ELR (cell line): ENCODE measurements at places on chromosomes 5 and 9.

DNA sequence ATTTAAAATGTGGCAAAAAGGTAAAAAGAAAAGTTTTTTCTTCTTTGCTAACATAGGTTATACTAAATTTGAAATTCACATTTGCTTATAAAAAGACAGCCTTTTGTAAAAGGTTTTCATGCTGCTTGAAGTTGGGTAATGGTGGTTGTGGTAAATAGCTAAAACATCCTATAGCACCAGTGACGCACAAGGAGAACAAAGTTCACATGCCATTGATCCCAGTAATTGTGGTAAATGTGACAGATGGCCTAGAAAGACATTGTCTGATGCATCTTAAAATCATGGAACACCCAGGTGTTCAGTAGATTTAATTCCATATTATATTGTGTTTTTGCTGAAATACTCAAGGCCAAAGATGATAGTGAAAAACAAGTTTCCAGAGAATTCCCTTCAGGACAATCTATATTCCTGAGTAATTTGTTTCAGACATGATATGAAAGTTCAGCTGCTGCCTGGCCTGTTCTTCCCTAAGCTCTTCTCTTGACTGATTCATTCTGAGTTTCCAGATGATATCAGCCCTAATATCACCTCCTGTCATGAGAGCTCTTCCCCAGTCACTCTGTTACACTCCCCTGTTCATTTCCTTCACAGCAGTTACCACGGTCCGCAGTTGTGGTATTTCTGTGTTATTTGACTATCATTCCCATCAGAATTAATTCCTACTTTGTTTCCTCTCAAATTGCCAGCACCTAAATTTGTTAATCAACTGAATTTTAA lies 4.6 kb upstream of the FBXL17 start:
- peak; percentile 91 for DNase-seq

GRCh38 chr5:4480528-4481349 lies 659.4 kb upstream of the ADAMTS16 start:
- no peak for DNase-seq

GRCh38 chr5:148687427-148687826 lies 33.1 kb upstream of the HTR4 start:
- peak; percentile 71 for DNase-seq

DNA sequence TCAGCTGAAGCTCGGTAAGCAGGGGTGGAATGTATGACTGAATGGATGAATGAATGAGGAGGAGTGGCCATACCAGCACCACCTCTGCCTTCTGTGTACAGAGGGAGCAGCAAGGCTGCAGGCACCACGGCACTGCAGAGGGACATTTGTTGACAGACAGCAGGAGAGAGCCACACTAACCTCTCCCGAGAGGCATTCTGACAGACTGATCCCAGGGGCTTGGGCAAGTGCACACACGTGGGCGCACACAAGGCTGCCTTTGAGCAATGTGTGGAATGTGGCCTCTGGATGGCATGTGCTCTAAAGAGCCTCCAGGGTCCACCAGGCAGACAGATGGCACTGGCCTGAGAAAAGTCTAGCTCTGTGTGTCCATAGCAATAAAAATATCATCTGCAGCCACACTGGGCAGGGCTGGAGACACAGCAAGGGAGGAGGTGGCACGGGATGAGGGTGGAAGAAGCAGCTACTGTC lies 111.8 kb downstream of the ACTL7B start:
- no peak for DNase-seq

GRCh38 chr9:115008536-115009270 lies 78.3 kb upstream of the TNFSF8 start:
- DNase-seq, result peak; percentile 95

DNA sequence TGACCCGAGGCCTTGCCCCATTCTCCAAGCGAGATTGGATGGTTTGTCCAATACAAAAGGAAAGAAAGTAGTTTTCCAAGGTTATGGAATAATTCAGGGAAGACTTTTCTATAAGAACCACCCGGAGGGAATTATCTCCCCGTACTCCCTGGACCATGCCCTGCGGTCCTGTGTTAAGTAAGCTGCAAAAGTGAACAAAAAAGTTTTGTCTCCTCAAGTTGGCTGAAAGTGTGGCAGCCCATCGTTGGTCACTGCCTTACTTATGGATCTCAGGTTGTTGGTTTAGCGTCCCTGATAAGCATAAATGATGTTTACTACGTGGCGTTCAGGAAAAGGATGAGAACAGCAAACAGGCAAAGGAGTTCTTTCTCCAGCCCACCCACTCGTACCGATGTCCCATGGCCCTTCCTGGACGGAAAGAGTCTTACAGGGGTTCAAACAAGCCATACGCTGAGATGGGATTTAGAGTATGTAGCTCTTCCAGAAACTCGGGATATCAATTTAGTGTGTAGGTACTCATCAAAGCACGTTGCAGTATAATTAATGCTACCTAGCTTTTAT lies 413 bp upstream of the AUH start:
- no peak for DNase-seq

- DNase-seq, result no peak
Measured at GRCh38 chr5:127425868-127426267, 91.6 kb upstream of the PRRC1 start.

- DNase-seq, result peak; percentile 73
Measured at GRCh38 chr5:96714951-96715451, 52.8 kb downstream of the CAST start.

- no peak for DNase-seq
Measured at GRCh38 chr9:116767219-116767618, 80.1 kb downstream of the TRIM32 start.

GRCh38 chr5:95352691-95353090 lies 38.5 kb upstream of the FAM81B start:
- no peak for DNase-seq

GRCh38 chr5:37663538-37663937 lies 176.3 kb downstream of the GDNF start:
- DNase-seq, result no peak

GRCh38 chr5:13785781-13786415 lies 158.6 kb downstream of the DNAH5 start:
- DNase-seq, result no peak

GRCh38 chr9:131475956-131476776 lies 26.6 kb upstream of the POMT1 start:
- DNase-seq, result no peak

- DNase-seq, result peak; percentile 87
Measured at GRCh38 chr5:36743891-36744772, 132.4 kb upstream of the NIPBL start.

- no peak for DNase-seq
Measured at GRCh38 chr5:170293273-170293672, 4.3 kb downstream of the LCP2 start.

GRCh38 chr5:153358315-153358976 lies 132.0 kb upstream of the GRIA1 start:
- no peak for DNase-seq

- DNase-seq, result peak; percentile 98
Measured at GRCh38 chr5:151699071-151699901, 12.6 kb upstream of the SPARC start.

DNA sequence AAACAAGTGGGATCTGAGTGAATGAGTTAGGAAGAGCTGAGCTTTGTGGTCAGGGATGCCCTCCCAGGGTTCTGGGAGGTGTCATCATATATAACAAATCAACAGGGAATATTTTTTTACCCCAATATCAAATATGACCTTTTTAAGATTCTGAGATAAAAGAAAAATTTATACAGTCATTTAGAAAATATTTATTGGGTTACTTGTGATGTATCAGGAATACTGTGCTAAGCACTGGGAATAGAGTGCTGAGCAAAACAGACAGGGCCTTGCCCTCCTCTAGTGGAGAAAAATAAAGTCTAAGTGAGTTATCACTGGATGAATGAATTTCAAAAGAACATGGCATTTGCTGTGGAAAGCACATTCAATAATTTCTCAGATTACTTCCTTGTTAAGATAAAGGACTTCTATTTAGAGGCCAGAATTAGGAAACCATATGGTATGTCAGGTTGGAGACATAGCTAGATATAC lies 102.9 kb downstream of the BOD1 start:
- peak; percentile 52 for DNase-seq

DNA sequence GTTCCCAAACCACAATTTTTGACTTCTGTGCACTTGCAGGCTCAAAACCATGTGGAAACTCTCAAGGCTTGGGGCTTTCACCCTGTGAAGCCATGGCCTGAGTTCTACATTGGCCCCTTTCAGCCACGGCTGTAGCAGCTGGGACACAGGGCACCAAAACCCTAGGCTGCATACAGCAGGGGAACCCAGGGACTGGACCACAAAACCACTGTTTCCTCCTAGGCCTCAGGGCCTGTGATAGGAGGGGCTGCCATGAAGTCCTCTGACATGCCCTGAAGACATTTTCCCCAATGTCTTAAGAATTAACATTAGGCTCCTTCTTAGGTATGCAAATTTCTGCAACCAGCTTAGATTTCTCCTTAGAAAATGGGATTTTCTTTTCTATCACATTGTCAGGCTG lies 312.1 kb upstream of the TUSC1 start:
- no peak for DNase-seq
